T1000 (cell line): ENCODE measurements at places on chromosomes 4 and X.

GRCh38 chr4:93779228-93779627, 49.3 kb upstream of the ATOH1 start:
- no peak for DNase-seq

- DNase-seq, result no peak
Observed at GRCh38 chr4:140162596-140162995, 8.6 kb upstream of the MAML3 start.

DNA sequence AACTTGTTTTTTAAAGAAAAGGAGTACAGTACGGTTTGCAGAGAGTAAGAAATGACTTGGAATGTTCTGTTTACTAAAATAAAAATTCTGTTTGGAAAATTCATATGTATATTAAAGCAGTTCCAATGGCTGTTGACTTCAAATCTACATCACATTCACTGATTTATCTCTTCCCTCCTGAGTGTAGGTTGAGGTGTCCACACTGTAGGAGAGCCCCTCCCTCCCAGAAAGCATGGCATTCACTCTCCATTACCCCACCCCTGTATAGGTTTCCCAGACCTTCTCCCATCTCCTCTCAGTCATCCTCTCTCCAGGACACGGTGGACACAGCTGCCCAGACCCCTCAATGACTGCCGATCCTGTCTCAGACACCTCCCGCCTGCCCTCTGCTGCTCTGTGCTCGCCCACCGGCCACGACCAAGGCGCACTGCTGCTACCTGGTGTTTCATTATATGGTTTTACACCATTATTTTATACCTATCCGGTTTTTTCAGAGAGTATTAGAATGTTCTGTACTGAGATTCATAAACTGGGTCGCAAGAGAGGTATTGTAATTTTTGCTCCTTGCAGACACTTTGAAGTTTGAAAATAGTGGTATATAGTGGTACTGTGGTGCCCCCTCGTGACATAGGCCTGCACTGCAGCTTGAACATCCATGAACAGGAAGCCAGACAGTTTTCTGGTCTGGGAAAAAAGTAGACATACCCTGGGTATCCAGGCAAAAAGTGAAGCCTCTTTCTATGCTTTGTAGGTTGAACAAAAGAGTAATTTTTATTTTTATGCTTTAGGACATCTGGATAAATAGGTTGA, 38.8 kb upstream of the BEX4 start:
- peak; percentile 3 for DNase-seq

DNA sequence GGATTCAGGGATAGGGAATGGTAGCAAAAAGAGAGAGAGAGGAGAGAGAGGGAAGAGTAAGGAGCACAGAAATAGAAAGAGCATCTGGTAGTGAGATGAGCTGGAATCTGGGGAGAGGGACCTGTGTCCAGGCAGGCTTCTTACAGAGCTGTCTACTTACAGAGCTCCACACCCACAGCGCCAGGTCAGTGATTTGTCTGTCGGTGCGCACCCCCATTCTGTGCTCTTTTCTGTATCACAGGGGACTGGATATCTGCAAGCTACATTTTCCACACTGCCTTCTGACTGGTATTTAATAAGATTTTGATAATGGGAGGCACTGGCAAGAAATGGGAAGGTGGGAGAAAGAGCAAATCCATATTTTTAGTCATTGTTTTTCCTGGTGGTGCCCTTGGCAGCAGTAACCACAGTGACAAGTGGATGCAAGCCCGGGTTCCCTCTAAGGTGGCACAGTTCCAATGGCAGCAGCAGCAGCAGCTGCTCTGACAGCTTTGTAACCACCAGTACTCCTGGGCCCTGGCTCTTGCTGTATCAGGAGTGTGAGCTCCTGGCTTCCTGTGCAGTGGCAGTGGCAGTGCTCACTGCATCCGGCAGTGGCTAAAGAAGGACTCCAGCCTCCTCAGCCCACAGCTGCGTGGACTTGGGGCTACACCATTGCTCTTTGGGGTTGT, 300.5 kb downstream of the TRIML1 start:
- DNase-seq, result no peak

DNA sequence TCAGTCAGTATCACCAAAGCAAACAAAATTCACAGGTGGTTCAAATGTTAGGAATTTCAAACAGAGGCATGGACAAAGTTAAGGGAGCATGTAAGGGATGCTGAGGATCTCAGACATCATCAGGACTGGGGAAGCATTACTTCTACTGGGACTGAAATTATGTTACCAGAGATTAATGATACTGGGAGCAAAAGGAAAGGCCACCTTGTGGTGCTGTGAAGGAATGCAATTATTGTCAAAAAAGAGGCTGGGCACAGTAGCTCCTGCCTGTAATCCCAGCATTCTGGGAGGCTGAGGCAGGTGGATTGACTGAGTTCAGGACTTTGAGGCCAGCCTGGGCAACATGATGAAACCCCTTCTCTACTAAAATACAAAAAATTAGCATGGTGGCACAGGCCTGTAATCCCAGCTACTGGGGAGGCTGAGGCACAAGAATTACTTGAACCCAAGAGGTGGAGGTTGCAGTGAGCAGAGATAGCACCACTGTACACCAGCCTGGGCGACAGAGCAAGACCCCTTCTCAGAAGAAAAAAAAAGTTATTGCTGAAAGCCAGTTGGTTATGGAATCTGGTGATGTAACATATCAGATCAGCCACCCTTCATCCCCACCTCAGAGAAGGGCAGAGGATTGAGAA, 954.3 kb downstream of the PCDH7 start:
- DNase-seq, result no peak

- no peak for DNase-seq
Observed at GRCh38 chrX:267771-268261, 13.4 kb upstream of the PLCXD1 start.

GRCh38 chr4:25144870-25145481, 15.3 kb downstream of the SEPSECS start:
- no peak for DNase-seq

GRCh38 chr4:1981251-1982058, 27.3 kb downstream of the NELFA start:
- no peak for DNase-seq

- DNase-seq, result no peak
Observed at GRCh38 chr4:99564921-99565320, 1.1 kb upstream of the TRMT10A start.

- no peak for DNase-seq
Observed at GRCh38 chrX:108332281-108332680, 105.9 kb downstream of the COL4A6 start.

- no peak for DNase-seq
Observed at GRCh38 chr4:25060963-25061340, 30.2 kb upstream of the LGI2 start.

- no peak for DNase-seq
Observed at GRCh38 chrX:148229801-148230303, 248.7 kb downstream of the FMR1NB start.

DNA sequence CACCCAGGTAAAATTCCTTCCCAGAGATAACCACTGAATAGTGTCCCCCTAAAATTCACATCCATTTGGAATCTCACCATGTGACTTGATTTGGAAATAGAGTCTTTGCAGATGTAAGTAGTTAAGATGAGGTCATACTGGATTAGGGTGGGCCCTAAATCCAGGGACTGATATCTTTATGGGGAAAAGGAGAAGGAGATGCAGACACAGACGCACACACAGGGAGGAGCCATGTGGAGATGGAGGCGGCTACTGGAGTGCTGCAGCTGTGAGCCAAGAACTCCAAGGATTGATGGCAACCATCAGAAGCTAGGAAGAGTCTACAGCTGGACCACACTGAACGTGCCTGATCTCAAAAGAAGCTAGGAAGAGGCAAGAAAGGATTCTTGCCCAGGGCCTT, 96.6 kb upstream of the SRD5A3 start:
- no peak for DNase-seq

GRCh38 chr4:158624889-158625478, 46.7 kb downstream of the C4orf46 start:
- no peak for DNase-seq

DNA sequence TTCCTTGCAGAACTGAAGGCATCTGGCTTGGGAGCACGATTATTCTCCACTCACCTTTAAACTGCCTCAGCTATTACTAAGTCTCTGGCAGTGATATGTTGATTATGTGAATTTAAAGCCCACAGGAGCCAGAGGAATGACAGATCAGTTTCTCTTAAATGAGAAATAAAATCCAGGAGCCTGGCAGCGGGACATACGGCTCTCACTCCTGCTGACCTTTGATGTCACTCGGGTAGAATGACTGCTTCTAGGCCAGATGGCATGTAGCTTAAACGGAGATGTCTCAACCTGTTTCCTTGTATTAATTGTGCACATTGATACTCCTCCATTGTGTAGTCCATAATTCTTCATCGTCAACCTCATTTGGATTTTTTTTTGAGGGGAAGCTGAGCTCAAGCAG, 4.0 kb upstream of the CBLL2 start:
- no peak for DNase-seq

DNA sequence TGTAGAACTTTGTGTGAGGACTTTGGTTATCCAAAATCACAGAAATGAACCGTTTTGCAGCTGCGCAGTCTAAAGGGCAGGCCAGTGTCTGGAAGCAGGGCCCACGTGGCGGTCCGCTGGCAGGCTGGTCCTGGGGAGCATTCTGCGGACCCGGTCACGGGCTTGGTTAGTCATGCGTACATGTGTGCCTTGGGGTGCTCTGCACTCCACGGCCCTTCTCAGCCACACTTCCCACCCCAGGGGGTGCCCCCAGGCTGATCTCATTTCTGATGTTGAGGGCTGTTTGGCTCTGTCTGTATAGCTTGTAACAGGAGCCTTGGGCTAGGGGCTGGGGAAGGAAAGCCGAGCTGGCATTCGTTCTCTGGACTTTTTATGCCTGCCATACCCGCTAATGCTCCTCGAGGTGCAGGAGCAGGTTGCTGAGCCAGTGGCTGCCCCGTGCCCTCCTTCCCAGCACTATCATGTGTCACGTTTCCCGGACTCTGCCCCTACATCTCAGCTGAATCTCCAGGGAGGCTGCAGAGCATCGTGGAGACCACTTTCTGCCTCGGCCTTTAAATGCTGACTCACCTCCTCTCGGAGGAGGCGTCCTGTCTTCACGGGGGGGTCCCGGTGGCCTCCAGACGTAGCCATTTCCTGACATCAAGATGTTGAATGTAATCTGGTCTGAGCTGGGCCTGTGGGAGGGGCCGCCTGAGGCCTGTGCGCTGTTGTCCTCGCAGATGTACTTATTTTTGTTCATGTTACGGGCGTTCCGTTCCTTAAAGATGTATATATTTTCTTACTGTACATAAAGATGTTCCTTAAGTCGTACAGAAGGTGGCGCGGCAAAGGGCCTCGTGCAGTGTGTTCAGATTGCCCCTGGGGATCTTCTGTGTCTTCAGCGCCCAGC, 11.4 kb upstream of the TADA2B start:
- DNase-seq, result peak; percentile 42

DNA sequence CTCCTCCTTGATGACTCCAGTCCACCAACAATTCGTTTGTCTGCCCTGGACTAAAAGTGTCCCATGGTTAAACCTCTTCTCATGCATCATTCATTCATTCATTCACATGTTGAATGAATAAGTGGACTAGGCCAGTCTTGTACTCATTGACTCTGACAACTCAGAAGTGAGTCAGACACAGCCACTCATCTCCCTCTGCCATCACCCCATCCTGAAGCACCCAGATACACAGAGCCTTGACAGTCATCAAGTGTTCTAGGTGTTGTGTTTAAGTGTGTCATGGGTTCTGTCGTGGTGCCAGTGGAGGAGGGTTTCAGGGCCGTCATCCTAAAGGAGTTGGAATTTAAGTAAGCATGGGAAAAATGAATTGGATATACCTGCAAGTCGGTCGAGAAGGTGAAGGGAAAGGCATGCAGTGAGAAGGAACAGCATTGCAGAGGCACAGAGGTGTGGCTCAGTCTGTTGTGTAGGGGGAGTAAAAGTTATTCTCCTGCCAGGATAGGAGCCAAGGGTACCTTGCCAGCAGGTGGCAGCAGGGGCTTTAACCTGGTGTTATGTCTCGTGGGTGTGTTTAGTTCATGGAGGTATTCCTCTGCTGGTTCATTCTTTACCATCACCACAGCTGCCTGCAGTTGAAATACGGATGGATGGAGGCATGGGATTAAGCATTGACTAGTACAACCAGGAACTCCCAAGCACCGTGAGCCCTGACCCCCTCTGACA, 18.3 kb downstream of the MAGED2 start:
- DNase-seq, result no peak

GRCh38 chrX:134538316-134538715, 78.4 kb downstream of the HPRT1 start:
- DNase-seq, result no peak

GRCh38 chr4:175770555-175770954, 41.5 kb downstream of the GPM6A start:
- DNase-seq, result no peak

GRCh38 chrX:10038585-10038984, 71.4 kb downstream of the CLDN34 start:
- no peak for DNase-seq

- DNase-seq, result no peak
Observed at GRCh38 chrX:77771601-77772000, 14.4 kb downstream of the ATRX start.

DNA sequence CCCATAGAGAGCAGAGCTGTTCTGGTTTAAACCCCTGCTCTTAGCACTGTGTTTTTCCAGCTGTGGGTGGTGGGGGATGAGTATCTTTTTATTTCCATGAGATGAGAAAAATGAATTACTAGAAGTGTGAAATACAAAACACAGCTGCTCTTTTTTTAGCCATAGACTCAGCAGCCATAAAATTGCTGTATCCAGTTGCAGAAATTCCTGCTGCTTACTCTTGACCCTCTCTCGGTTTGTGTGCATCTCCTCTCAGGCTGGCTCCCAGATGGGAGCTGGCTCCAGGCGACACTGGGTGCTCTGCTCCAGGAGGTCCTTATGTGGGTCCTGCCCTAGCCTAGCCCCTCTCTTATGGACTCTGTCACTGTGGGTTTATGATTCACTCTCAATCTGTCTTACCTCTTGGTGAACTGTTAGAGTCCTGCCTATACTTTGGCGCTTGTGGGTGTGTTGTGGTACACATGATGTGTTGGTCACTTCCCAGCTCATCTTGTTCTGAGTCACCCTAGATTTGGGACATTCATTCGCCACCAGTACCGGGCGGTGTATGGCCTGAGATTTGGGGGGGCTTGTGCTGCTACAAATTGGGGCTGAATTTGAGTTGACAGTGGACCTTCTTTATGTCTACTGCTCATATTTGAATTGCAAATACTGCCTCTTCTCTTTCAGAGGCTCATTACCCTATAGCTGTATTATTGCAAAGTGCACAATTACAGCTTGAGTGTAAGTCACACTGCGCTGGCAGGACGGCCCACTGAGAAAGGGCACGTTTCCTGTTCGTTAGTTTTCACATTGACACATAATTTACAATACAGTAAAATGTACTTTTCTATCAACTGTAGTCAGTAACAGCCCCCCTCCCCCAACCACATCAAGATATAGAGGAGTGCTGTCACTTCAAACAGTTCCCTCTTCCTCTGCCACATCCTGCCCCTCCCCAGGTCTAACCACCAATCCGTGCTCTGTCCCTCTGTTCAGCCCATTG, 46.9 kb upstream of the MSANTD1 start:
- no peak for DNase-seq

GRCh38 chrX:4239650-4240540, 526.4 kb upstream of the PRKX start:
- DNase-seq, result no peak
